ENCODE measurements at places on chromosomes 16 and 17.

GRCh38 chr17:46769531-46770438 lies 48.7 kb downstream of the WNT3 start:
- DNase-seq = no peak

GRCh38 chr17:43142153-43142552 lies 17.0 kb upstream of the BRCA1 start:
- no peak for DNase-seq

GRCh38 chr17:71849783-71850768 lies 270.7 kb upstream of the SOX9 start:
- no peak for DNase-seq

DNA sequence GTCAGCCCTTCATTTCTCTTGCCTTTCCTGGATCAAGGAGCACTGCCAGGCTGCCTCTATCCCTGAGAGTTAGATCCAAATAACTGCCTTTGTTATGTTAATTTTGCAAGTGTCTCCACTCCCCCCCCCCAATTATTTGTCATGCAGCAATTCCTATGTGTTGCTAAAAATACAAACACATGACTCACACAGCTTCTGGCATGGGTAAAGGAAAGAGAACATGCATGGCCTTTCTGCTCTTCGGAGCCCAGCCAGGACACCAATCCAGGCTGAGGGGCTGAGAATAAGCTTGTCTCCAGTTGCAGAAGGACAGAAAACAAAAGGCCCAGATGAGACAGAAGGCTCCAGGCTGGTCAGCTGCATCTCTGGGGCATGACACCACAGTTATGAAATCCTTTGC lies 148.0 kb upstream of the TNRC6C start:
- no peak for DNase-seq

- no peak for DNase-seq
Observed at GRCh38 chr16:76988526-76988925, 202.5 kb upstream of the MON1B start.

DNA sequence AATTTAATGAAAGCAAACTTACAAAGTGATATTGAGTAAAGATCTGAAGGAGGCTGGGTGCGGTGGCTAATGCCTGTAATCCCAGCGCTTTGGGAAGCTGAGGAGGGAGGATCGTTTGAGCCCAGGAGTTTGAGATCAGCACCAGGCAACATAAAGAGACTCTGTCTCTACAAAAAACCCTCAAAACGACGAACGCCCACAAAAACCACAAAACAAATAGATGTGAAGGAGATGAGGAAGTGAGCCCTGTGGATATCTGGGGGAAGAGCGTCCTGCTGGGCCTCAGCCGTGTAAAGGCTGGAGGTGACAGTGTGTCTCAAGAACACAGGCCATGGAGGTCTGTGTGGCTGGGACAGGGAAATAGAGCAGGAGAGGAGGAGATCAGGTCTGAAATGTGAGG lies 68.8 kb downstream of the ITFG1 start:
- DNase-seq = no peak

DNA sequence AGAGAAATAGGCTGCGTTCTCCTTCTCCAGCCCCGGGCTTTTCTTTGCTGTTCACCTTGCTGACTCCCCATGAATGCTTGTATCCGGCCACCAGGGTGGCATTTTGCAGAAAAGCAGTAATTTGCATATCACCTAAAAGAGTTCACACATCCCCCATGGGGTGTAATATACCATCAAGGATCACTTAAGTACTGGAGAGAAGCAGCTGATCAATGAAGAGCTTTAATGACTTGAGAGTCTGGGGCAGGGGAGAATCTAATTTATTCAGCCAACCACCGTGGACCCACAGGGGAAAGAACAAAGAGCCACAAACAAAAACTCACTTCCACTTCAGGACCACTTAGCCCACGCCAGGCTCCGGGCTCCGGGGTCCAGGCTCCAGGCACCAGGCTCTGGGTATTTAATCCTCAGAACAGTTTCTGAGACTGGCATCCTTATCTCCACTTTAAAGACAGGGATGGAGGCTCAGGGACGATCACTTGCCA lies 33.9 kb upstream of the SEC14L1 start:
- DNase-seq = peak; percentile 30

DNA sequence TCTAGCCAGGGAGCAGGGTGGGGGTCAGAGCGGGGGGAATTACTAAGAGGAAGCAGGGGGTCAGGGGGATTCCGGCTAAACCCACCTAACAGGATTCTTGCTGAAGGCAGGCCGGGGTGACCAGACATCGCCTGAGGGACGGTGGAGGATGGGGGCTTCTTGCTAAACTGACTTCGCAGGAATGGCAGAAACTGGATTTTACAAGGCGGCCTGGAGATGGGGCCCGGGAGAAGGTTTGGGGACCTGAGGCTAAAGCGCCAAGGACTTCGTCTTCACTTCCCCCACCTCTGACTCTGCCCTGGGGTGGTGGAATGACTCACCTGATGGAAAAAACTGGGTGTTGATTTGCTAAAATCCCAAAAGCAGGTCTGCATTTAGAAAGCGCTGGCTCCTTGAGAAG lies 23.5 kb downstream of the LGALS3BP start:
- no peak for DNase-seq

GRCh38 chr16:86029131-86029741 lies 130.3 kb downstream of the IRF8 start:
- no peak for DNase-seq

DNA sequence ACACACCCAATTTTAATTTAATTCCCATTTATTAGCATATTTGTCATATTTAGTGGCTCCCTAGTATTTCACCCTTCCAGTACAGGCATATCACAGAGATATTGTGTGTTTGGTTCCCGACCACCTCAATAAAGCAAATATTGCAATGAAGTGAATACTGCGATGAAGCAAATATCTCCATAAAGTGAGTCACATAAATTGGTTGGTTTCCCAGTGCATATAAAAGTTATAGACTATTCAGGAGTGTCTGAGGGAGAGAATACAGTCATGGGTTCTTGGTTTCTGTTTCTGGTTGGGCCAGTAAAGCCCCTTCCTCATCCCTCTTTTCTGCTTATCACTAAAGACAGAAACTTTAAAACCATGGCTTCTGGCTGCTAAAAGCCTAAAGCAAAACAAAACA lies 295.4 kb upstream of the AXIN2 start:
- DNase-seq = no peak

DNA sequence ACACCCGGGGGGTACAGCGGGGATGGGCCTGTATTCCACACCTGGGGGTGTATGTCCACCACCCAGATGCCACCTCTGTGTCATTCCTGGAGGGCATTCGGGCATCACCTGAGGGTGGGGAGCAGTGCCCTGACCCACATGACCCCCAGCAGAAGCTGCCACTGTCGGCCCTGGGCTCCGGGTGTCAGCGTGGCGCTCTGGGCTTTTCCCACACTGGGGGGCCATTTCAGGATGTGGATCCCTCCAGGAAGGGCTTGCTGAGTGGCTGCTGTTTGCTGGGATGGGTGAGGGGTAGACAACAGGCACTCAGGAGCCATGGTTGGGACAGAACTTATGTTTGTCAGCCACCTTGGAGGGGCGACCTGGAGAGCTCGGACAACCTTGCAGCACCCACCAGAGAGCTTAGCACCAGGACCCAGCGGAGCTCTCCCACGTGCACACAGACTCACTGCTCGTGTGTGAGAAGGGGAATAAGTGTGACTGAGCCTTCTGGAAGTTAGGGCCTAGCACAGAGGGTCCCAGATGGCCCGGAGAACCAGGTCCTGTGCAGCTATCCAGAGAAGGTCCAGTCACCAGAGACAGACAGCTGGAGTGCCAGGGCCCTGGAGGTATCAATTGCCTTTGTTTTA lies 102.7 kb downstream of the METRNL start:
- DNase-seq = no peak

GRCh38 chr16:84032458-84033178 lies 10.0 kb downstream of the SLC38A8 start:
- DNase-seq = no peak

DNA sequence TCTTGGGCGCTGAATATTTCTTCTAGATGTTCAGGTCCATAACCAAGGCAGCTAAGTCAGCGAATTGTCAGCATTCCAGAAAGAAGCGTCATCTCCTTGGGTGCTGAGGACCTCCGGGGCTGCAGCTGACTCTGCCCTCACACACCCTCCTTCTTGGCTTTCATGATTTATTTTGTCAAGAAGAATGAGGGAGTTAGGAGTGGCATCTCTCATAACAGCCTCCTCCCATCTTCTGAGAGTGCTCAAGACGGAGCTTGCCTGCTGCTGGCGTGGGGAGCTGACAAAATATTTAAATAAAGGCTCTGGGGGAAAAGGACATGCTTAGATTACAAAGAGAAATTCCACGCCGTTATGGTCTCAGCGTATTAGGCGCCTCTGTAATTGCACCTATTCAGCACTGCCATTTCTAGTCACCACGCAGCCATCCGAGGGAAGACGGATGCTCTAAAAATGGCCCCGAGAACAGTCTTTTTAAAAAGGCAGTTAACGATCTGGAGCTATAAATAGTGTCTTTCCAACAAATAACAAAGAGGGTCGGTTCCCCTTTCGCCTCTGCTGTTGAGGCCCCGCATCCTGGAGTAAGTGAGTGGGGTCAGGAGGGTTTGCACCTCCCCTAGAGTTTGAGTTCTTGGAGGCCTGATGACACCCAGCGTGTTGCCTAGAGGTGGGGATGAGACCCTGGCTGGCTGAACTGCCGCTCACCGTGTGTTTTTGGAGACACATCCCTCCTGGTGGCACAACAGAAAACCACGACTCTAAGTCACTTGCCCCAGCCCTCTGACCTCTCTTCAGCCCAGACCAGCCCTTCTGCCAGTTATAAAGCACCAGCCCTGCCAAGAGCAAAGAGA lies 187.0 kb downstream of the CCDC182 start:
- no peak for DNase-seq

GRCh38 chr17:1492249-1493206 lies at the start of gene MYO1C:
Gene MYO1C, minus strand, starts transcription at chr17:1492686. Its CDS starts 199 bp downstream, at chr17:1492487.
- DNase-seq = no peak

GRCh38 chr16:85711982-85712587 lies 23.3 kb upstream of the GINS2 start:
- no peak for DNase-seq

DNA sequence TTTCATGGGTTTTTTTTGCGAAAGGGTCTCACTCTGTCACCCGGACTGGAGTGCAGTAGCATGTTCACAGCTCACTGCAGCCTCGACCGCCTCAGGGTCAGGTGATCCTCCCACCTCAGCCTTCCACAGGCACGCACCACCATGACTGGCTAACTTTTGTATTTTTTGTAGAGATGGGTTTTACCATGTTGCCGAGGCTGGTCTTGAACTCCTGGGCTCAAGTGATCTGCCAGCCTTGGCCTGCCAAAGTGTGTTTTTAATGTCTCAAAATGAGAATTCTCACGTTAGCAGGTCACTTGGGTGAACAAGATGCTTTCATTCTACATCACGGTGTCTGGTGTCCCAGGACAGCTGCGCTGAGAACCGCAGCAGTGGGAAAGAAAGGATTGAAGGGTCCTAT lies 3.2 kb downstream of the FBXO31 start:
- DNase-seq = no peak

- no peak for DNase-seq
Observed at GRCh38 chr16:56282451-56282850, 91.2 kb downstream of the GNAO1 start.
